ENCODE measurements at places on chromosomes 2 and 18. TPM values are rescaled to one million over a fixed set of nuclear protein-coding genes. Genes with fewer than 3 reads are reported as not detected.

- no peak for DNase-seq
These were observed 100.3 kb upstream of the TFPI start for GRCh38 chr2:187654535-187654934.

Gene HNMT
- 7.6 TPM for total RNA-seq

DNA sequence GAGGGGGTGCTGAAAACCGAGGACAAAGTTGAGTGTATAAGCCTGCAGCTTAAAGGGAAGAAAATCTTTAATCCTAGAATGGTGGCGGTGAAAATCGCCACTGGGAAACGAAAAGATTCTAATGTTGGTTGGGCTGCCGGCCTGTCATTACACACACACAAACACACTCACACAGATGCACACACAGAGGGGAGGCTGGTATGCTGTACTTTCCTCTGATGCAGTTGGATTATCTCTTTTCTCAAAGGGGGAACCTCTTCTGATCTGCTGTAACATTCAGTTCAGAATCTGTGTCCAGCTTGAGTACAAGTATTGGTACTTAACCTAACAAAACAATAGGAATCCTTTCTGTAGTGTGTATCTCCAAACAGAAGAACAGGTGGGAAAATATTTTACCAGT is 39.0 kb downstream of the ANXA4 start:
- no peak for DNase-seq

- no peak for DNase-seq
These were observed 219.9 kb upstream of the FBXO11 start for GRCh38 chr2:48126162-48126561.

GRCh38 chr2:216116418-216116817 is 7.3 kb downstream of the XRCC5 start:
- no peak for DNase-seq

DNA sequence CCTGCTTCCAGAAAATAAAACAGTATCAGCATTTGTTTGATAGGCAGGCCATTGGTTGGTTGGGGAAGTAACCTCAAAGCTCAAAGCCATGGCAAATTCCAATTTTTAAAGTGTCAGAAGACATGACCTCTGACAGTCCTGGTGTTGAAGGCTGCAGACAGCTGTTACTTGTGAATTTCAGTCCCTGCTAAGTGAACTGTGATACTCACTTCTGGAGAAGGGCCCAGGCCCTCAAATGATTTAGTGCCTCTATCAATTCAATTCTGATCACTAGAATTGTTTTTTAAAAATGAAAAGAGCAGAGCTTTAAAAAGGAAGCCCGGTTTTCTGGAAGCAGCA is 23.1 kb downstream of the MRPL44 start:
- DNase-seq: no peak

DNA sequence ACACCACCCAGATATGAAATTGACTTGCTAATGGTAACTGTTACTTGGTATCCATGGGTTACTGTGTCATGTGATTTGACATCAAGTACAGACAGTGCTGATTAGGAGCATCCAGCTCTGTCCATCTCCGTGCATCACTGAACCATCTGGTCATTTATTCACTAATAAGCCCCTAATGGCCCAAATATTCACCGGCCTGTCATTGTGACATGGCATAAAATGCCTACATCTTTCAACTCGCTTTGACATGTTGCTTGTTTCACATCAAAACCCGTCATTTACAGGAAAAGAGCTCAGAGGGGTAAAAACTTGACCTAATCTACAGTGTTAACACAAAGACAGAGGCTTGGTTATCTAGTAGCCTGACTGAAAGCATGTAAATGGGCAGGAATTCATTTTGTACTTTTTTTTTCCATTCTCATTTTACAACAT is 308.9 kb upstream of the ATP5MC3 start:
- no peak for DNase-seq

Gene TBR1
- not detected for total RNA-seq

Data from gastrocnemius medialis (tissue), 4 donors.